ENCODE measurements at places on chromosomes 2 and 18.

DNA sequence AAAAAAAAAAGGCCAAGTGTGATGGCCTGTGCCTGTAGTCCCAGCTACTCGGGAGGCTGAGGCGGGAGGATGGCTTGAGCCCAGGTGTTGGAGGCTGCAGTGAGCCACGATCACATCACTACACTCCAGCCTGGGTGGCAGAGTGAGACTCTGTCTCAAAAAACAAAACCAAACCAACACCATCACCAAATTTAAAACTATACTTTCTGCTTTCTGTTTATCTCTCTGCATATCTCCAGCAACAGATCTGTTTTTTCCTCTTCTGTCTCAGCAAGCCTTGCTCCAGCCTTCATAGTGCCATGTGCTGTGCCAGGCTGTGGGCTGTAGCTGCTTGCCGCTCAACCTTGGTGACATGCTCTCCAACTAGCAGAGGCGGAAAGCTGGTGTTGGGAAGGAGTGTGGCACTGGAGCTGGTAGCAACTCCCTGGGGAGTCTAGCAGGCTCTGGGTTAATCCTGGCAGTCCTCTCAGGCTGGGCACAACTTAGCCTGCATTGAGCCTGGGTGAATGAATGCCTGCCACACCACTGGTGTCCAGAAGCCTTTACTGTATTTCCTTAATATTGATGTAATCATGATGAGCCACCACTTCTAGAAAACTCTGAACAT, 204.1 kb downstream of the LDLRAD4 start:
- no peak for DNase-seq

DNA sequence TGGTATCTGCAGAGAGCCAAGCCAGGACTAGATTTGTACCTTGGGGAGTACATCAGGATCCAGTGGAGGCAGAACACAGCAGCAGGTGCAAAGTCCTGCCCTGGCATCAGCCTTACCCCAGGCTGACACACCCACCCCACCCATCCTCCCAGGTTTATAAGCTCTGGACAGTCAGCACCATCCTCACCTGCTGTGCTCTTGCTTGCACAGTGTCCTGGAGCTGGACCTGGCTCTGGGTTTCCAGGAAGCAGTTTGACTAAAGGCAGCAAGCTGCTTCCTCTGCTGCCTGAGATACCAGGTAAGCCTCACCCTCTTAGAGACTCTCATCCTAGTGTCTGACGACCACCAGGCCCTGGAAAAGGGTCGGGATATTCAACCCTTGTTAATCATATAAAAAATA, at the start of gene SULT1C3:
SULT1C3 (plus strand) TSS at position 183 of the 400 bp plus-strand sequence. CDS start 7,227 bp downstream, outside the sequence.
- DNase-seq, result no peak

- no peak for DNase-seq
Observed at GRCh38 chr2:184945326-184945725, 347.0 kb downstream of the ZNF804A start.

- DNase-seq, result no peak
Observed at GRCh38 chr2:226122041-226122440, 677.6 kb downstream of the IRS1 start.

- DNase-seq, result no peak
Observed at GRCh38 chr2:122739732-122740593, 984.5 kb downstream of the TSN start.

DNA sequence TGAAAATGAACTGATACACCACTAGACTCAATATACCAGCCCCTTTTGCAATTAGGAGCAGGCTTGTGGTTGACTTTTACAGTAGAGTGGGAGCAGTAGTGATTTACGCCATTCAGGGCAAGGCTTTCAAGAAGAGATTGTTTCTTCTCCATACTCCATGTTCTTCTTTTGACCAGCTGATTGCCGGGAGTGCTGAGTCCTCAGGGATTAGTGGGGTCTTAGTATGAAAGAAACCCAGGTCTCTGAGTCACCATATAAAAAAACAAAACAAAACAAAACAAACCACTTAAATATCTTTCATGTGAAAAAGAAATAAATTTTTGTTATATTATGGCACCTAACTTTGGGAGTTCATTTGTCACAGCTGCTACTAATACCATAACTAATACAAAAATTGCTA, 465.6 kb upstream of the TRIB2 start:
- DNase-seq, result no peak

- DNase-seq, result no peak
Observed at GRCh38 chr2:185638771-185639170, 99.8 kb upstream of the FSIP2 start.

DNA sequence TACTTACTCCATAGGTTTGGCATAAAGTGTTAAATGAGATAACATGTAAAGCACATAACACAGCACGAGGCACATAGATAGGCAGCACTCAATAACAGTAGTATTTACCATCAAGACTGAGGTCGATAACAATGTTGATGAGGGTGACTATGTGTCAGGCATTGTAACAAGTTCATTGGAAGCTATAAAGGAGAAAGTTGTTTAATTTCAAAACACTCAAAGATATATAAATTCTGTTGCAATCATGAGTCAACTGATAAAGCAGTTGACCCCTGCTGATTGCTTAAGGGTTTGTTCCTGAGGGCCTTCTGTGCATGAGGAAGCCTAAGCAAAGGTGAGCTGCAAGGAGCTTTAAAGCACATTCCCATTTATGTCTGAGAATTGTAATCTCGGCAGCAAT, 760.5 kb downstream of the SATB2 start:
- no peak for DNase-seq

- no peak for DNase-seq
Observed at GRCh38 chr2:17309181-17309580, 209.1 kb downstream of the RAD51AP2 start.

- no peak for DNase-seq
Observed at GRCh38 chr2:101361121-101361520, 26.2 kb downstream of the CREG2 start.

GRCh38 chr2:98037206-98037605, 41.5 kb upstream of the TMEM131 start:
- no peak for DNase-seq

DNA sequence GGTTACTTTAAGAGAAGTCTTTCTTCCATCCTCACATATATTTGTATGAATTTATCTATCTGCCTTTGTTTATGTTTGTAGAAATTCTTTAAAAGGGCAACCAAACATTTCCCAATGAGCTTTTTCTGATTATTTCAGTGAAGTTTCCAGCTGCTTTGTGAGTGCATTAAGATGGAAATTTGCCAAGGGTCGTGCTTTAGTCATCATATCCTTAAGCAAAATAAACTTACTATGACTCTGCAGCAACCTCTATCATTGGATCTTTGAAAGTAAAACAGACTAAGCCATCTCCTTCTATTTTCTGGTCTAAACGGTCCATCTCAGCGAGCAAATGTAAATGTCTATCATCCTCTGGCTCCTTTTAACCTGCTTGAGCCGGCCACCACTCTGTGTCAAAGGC, 489.3 kb downstream of the SOX11 start:
- DNase-seq, result no peak

DNA sequence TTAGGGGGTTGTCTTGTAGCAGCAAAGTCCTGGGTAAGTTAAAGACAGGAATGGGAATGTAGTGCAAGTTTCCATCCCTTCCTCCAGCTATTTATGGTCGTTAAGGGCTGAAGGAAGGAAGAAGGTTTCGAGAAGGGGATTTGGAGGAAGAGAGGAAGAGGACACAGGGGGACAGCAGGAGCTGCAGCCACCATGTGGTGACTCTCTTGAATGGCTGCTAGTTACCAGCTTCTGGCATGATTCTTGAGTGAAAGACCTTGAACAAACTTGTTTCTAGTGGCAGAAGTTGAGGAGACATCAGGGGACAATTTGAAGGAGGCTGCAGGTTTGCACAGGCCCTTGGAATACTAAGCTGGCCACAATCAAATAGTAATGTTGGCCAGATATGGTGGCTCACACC, 116.6 kb downstream of the MTX2 start:
- no peak for DNase-seq

DNA sequence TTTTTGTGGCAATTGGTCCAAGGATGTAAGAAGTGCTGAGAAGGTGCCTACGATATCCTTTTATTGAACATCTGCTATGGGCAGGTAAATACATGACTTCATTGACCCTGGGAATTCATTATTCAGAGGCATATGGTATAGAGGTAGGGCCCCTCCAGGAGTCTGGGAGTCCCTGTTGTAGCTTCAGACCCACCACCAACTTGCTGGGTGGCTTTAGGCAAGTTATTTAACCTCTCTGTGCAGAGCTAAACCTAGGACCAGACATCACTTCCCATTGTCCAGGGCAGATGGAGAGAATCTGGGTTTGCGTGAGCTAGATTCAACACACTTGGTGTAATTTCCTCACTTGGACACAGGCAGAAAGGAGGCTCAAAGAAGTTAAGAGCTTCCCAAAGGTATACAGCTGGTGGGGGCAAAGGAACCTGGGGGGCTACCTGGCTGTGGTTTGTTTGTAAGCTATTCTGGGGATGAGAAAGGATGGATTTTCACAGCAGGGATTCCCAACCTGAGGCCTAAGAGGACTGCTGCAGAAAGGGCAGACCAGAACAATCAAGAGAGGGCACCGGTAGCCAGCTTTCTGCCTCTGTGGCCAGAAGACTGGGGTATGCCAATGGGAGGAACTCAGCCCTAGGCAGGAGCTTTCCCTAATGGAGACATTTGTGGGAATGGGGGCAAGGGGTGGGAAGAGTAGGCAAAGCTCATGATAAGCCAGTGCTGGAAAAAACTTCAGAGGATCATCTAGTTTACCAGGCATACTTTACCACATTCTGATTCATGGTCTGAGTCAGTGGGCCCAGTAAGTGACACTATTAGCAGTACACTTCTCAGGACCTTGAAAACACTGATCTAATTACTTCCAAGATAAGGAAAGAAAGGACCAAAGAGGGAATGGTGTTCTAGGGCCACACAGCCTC, 102.7 kb upstream of the SMAD2 start:
- DNase-seq, result no peak

DNA sequence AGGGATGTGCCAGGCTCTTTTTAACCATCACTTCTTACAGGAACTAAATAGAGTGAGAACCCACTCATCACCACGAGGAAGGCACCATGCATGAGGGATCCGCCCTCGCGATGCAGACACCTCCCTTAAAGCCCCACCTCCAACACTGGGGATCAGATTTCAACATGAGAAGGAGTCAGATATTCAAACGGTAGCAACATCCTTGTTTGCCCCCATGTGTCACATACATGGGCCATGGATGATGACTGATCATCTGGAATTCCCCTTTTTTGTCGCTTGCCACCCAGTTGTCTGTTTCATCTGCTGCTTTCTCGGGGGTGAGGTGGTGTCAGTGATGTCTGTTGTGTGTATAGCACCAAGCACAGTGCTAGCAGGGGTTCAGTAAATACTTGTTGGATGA, 57.9 kb downstream of the NCK2 start:
- peak; percentile 44 for DNase-seq

DNA sequence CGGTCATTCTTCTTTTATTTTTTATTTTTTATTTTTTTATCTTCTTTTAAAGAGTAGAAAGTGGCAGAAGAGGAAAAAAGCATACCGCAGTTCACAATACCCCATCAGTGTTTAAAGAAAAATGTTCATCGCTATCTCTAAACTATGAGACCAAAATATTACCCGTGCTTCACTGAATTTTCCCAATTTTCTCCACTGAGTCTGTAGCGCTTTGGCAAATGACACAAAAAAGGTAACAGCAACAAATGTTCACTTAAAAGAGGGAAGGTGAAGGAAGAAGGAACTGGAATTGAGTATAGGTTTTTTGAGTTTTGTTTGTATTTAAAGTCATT, 15.1 kb upstream of the RIOK3 start:
- DNase-seq, result no peak

DNA sequence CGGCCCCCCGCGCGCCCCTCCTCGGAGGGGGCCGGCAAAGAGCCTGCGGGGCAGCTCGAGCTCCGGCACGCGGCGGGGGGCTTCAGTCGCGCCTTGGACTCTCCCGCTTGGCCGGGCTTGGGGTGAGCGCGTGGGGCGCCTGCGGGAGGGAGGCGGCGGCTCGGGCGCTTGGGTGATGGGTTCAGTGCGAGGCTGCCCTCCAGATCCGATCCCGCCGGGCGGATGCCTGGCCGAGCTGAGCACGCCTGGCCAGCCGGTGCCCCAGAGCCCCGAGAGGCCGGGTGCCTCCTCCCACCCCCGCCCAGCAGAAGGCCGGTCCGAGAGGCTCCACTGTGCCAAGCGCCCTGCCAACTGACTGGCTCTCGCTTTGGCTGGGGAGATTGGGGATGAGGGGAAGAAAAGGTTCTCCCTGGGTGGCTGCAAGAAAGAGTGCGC, 273 bp upstream of the NXPH2 start:
- DNase-seq, result no peak

- DNase-seq, result no peak
Observed at GRCh38 chr2:99152199-99152895, 2.4 kb downstream of the TSGA10 start.

DNA sequence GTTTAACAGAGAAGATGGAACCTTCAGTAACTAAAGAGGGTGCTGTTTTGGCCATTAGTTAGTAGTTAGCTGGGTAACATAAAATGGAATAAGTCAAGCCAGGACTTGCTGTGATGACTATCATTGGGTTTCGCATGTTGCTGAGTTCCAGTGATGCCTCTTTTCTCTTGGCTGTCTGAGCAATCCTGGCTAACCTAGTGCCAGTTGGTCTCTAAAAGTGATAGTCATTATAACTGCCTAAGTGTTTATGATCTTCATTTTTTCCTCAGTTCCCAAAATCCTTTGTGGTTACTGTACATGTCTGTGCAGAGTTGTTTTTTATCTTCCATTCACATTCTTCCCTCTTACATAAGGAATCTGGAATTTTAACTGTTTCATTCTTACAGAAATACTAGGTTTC, 33.4 kb downstream of the WDR43 start:
- no peak for DNase-seq

DNA sequence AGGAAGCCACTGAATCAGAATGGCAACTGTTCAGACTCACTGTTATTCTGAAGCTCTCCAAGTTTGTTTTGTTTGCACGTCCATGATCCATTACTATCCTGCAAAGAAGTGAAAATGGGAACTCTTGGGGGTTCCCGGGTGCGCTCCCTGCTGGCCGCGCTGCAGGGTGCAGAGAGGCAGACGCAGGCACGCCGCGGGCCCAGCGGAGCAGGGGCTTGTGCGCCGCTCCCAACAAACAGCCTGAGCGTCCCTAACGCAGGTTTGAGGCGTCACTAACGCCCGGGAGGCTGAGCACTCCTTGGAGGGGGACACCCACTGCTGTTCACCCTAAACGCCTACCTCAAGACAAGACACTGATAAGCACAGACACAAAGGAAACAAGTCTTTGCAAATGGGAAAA, 14.3 kb upstream of the PIEZO2 start:
- DNase-seq, result no peak

GRCh38 chr2:230400454-230400853, 15.5 kb upstream of the SP100 start:
- DNase-seq, result no peak

GRCh38 chr18:32576296-32576916, 105.7 kb upstream of the GAREM1 start:
- no peak for DNase-seq

GRCh38 chr2:191678437-191679100, 633 bp downstream of the NABP1 start:
- peak; percentile 84 for DNase-seq

DNA sequence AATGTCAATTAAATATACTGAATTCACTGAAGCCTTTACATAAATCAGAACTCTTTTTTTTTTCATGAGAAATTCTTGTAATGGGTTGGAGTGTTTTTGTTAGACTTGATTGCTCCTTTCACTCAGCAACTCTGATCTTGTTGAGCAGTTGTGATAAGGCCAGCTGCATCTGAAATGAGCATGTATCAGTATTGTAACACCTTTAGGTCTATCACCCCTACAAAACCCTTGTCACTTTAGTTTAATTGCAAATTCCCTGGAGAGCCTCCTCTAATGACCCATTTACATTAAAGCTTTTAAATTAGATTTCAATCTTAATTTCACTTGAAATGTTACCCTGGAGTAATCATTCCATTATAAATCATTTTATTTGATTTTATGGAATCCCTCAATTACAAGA, 346.8 kb upstream of the TCF4 start:
- no peak for DNase-seq

GRCh38 chr2:50438259-50438658, 593.7 kb downstream of the NRXN1 start:
- DNase-seq, result no peak
